Type B pancreatic cell (in vitro differentiated cells): ENCODE measurements at places on chromosomes 1 and 21. TPM values are rescaled to one million over a fixed set of nuclear protein-coding genes. Genes with fewer than 3 reads are reported as not detected.

The PDZK1 gene
- 12.2 and 29.6 TPM in 2 replicates for total RNA-seq

DNA sequence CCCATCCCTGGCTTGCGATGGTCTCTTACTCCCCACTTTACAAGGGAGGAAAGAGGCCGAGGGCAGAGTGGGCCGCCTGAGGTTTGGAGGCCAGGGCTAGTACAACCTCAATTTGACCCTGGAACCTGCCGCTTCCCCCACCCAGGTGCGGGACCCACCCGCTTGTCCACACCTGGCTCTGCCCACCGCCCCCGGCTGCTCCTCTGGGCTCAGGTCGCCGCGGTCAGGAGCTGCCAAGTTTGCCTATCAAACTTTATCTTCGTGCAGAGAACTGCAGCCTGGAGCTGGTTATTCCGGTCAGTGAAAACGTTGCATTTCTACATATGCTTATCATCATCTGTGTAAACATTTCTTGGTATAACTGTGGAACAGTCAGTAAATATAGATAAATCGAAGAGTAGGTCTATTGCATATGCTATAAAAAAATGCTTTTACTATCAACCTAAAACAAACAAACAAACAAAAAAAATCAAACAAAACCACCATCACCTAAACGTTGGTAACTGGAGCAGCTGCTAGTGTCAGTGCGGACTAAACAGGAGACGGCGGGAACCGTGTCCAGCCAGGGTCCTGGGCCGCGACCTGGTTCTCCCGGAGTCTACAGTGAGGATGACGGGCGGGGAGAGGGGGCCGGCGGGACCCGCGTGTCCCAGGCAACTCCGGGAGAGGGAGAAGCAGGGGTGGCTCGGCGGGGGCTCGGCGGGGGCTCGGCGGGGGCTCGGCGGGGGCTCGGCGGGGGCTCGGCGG lies 906 bp upstream of the ADARB1 start:
- H3K4me3 ChIP-seq = peak overlapping the region; percentile 97
- DNase-seq = no peak
- H3K27me3 ChIP-seq = peaks cover 18% of the 10 kb centered on the region

DNA sequence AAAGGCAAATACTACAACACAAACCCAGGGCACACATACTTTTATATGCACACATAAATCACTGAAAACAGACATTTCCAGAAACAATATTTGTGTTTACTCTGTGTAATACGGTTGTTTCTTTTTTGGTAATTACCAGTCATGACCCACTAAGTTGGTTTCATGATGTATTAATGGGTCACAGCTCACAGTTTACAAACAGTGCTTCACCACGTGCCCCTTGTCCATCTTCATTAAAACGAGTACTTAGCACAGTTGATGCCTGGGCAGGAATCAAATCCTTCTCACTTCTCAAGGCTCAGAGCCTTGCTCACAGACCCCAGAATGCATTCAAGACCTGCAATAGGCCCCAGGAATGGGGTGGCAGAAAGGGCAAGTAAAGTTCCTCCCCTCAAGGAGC lies 13.8 kb downstream of the SSBP3 start:
- H3K27me3 ChIP-seq = no peaks in the 10 kb centered on the region
- H3K4me1 ChIP-seq = peaks cover 49% of the 10 kb centered on the region
- H3K36me3 ChIP-seq = peaks cover 29% of the 10 kb centered on the region
- no peak for DNase-seq
- no peak overlapping the region for H3K4me3 ChIP-seq

The DCLRE1B gene
- 5.7 and 16.0 TPM in 2 replicates for total RNA-seq

The LEPR gene
- 5.4 and 7.2 TPM in 2 replicates for total RNA-seq

DNA sequence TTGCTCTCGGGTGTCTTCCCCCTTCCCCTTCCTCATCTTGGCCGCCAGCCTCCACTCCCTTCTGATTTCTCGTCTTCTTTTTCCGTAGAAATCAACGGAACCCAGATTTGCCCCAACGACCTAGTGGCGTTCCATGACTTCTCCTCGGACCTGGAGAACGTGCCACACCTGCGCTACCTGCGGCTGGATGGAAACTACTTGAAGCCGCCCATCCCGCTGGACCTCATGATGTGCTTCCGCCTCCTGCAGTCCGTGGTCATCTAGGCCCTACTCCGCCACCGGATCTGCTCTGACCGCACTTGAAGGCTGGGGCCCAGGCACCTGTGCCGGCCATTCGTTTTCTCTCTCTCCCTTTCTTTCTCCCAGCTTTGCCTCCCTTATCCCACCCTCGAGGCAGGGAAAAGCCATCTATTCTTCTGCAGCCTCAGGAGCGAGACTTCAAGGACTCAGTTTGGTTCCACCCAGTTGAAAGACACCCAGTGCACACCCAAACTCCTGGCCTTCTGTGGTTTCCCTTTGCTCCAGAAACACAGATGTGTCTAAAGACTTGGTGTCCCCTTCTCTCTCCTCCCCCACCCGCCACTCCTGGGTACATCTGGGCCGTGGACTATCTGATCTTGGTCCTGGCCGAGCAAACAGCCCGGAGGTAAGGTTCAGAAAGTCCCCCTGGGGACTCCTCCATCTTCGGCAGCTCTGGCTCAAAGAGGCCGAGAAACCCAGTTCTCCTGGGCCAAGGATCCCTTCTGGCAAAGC lies 7.2 kb upstream of the OPTC start:
- peaks cover 6% of the 10 kb centered on the region for H3K27me3 ChIP-seq
- peak overlapping the region; percentile 78 for H3K4me3 ChIP-seq
- DNase-seq = no peak
- H3K4me1 ChIP-seq = peaks cover 21% of the 10 kb centered on the region
- H3K27ac ChIP-seq = no peak overlapping the region

- no peak overlapping the region for H3K27ac ChIP-seq
- no peak for DNase-seq
- H3K27me3 ChIP-seq = peaks cover 7% of the 10 kb centered on the region
- H3K4me1 ChIP-seq = peaks cover 21% of the 10 kb centered on the region
- H3K4me3 ChIP-seq = no peak overlapping the region
Measured at GRCh38 chr1:209620487-209620884, 31.7 kb downstream of the LAMB3 start.
